ENCODE measurements at places on chromosomes 3 and 15.

DNA sequence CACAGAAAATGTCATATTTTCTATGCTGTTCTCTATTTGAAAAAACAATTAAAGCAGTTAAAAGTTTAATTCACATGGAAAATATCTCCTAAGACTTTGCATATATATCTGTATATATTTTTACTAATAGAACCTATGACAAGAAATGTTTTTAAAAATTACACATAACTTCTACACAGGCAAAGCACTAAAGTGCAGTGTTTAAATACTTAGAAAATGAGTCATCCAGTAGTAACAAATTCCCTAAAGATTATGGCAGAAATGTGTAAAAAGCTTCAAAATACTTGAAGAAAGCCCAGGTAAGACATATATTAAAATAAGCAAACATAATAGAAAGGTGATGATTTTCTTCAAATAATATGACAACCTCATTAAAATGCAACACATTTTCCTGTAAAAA lies 236.6 kb downstream of the TBC1D5 start:
- DNase-seq: no peak

GRCh38 chr15:73748730-73749129 lies 4.4 kb downstream of the INSYN1 start:
- no peak for DNase-seq

DNA sequence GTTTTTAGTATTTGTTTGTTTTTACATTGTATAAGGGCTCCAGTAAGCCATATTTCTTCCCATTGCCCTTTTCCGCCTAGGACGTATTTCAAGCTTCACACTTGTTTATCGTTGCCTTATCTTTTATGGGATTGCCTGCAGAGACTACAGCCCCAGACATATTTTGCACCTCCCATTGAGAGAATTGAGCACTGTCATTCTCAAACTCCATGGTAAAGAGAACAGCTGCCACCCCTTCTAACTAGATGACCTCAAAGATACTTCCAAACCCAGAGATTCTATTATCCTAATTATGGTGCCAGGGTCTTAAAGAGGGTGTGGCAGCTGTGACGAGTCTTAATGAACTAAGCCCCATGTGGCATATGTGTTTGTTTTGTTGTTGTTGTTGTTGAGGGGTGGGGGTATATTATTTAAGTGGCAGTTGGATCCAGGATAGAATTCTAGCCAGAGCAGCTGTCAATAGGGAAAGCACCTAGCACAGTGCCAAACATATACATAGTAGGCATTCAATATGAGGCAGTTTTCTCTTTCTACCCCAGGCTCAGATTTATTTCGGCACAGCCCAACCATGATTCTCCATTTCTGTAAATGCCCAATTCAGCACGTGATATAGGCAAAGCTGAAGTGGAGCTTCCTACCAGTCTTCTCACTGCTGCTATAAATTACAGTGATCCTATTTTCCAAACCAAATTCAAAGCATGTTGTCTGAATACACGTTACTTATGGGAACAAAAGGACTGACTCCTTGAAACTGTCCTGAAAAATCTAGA lies 932 bp upstream of the TP53BP1 start:
- peak; percentile 53 for DNase-seq

DNA sequence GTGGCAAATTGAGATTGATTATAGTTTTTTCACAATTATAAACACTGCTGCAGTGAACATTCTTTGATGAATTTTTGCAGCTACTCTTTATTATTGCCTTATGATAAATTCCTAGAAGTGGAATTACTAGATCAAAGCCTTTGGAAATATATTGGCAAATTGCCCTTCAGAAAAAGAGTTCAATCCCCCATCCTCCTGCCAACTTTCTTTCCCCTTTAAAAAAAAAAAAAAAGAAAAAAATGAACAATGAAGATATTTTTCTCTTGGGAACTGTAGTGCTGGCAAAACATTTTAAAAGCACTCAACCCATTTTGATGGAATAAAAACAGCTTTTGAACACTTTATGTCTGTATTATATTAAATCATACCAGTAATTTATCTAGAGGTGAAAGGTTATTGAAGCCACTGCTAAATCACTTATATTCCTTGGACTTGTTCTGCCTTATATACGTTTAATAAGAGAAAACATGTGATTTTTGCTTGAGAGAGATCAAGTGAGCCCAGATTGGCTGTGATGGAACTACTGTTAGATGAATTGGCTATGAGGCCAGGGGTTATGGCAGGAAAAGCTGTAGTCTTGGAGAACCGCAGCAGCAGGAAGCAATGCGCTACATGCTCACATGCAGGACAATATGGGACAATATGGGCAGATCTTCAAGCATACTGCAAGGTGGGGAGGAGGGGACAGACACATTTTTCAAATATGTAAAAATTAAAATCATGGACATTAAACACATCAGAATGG lies 212.8 kb upstream of the C2CD4B start:
- DNase-seq: no peak

- peak; percentile 46 for DNase-seq
Observed at GRCh38 chr15:59437817-59438624, at the start of gene FAM81A. FAM81A (plus strand) TSS chr15:59438186; CDS start chr15:59458627, 20,441 bp downstream.

DNA sequence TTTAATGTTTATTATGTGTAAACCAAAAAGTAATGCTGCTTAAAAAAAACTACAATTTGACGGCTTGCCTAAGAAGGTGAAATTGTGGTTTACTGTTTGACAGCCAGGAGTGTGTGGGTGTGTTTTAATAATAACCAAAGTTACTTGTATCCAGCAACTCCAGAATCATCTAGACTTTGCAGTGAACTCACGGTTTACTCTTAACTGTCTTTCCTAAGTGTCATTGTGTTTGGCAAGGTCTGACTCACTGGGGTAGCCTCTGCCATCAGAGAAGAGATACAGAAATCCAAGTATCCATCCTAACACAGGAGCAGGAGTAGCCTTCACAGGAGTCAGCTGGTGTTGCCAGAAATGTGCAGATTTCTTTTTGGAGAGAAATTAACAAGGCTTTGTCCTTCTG lies 151.1 kb downstream of the CTNNB1 start:
- no peak for DNase-seq

- DNase-seq: no peak
Observed at GRCh38 chr15:89777782-89778380, 1.7 kb downstream of the MESP2 start.

DNA sequence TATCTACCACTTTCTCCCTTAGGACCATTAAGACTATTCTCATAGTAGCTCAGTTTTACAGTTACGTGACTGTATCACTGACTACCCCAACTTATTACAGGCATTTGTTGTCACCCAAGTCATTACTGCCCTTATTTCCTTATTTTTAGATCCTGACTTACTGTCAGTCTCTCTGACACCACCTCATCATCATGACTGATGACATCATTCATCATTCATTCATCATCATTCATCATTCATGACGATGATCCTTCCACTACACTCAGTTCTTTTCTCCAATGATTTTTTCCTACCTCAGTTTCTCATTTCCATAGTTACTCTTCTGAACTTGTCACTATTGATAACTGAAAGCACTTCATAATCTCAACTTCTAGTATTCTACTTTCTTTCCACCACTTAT lies 83.8 kb downstream of the ADAM10 start:
- DNase-seq: no peak

- no peak for DNase-seq
Observed at GRCh38 chr3:197353867-197354567, 55.6 kb upstream of the DLG1 start.

GRCh38 chr3:31288641-31289100 lies 244.1 kb upstream of the STT3B start:
- DNase-seq: no peak

- DNase-seq: no peak
Observed at GRCh38 chr15:36347272-36347858, 232.1 kb upstream of the CDIN1 start.

- DNase-seq: no peak
Observed at GRCh38 chr3:134618478-134619300, 32.1 kb downstream of the KY start.

- DNase-seq: no peak
Observed at GRCh38 chr3:50926868-50927267, 252.1 kb downstream of the DOCK3 start.

- DNase-seq: no peak
Observed at GRCh38 chr3:32831791-32832190, 14.0 kb downstream of the TRIM71 start.

- DNase-seq: no peak
Observed at GRCh38 chr15:101162701-101163483, 89.0 kb downstream of the CHSY1 start.

GRCh38 chr15:33191591-33191990 lies 2.9 kb downstream of the FMN1 start:
- no peak for DNase-seq

DNA sequence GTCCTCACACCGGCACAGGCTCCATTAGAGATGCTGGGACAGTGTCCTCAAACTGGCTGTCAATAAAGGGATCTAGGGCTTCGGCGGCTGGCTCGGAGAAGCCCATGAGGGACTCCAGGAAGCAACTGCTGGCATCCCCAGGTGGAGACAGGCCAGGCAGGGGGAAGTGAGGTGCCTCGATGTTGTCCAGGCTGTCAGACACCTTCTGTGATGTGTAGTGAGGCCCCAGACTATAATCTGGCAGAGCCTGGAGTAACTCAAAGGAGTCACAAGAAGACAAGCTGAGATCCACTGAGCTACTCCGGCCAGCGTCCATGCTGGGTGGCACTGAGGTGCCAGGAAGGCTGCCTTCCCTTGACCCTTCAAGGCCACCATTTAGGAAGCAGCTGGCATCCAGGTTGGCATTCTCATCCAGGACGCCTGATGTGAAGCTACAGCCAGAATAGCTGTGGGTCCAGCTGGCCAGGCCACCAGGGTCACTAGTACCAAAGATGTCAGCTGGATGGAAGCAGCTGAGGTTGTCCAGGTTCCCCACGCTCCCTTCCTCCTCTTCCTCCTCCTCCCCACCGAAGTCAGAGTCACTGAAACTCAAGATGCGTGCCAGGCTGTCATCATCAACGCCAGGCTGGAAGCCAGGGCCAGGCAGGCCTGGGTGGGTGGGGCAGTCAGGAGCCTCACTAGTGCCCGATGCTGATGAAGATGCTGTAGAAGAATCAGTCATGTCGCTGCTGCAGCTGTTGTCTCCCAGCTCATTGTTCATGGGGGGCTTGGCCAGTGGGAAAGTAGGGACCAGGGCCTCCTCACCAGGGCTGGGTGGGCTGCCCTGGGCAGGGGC lies 10.1 kb downstream of the CSRNP1 start:
- no peak for DNase-seq

DNA sequence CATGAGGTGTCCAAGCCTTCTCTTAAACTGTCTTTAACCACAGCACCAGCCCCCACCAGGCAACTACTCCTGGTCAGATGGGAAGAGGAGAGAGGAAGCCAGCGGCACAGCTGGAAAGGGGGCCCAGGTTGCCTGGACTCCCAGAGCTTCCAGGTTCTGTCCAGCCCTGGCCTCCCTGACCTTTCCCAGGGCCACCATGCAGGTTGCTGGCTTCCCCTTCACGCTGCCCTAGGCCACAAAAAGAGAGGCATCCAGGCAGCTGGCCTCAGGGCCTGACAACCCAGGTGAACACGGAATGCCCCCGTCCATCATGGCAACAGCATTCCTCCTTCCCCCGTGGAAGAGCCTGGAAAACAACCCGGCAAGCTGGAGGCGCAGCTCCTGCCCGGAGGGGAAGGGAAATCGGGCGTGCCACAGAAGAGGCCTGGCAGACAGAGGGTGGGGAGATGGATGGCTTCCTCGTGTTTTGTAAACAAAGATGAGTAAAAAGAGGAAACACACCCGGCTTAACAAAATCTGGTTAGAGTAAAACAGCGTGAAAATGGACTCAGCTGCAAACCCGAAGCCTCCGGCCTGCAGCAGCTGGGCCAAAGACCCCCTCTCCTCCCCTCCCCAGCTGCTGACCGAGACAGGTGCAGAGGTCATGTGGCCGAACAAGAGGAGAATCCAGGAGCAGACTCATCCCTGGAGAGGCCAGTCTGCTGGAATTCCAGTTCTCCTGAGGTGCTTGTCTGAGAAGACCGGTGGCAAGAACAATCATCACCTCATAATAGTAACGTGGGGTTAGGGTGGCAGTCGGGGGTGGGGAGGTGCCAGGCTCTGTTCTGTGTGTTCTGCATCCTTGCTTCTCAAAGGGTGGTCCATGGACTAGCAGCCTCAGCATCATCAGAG lies 15.5 kb downstream of the BMF start:
- DNase-seq: no peak

DNA sequence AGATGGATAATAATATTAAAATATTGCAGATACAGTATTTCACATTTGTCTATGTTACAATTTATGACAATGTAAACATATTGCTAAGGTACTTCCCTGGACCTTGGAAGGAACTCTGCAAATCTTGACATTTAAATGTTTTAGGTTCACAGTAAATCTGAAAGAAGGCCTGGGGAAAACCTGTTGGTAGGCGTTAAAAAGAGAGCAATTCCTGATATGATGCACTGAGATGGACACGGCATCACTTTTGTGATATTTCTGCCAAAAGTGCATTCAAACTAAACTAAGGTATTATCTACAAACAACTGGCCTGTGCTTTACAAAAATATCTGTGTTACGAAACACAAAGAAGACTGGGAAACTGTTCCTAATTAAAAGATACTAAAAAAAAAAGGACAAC lies 6.1 kb upstream of the TP63 start:
- no peak for DNase-seq

DNA sequence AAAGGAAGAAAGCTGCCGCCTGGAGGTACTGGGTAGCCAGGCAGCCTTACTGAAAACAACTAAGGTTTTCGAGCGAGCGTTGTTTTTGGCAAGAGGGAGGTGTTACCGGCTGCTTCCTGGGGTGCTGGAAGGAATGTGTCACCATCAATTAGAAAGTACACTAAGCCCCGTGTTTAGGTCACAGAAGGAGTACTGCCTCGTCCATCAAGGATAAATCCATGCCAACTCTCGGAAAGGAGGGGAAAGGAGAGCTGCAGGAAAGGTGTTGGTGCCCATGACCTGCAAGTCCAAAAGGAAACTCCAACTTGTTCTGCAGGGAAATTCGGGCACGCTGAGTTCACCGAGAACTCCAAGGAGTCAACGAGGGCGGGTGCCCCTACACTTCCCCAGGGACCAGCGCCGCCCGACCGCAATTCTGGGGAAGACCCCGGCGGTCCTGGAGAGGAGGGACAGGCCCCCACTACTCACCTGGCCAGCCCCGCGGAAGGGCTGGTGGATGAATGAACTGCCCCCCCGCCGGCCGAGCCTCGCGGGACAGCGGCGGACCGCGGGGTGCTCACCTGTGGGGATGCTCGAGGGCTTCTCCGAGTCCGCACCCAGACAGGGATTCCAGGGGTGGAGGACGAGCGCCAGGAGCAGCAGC lies 542 bp downstream of the PLOD2 start:
- DNase-seq: peak; percentile 16

DNA sequence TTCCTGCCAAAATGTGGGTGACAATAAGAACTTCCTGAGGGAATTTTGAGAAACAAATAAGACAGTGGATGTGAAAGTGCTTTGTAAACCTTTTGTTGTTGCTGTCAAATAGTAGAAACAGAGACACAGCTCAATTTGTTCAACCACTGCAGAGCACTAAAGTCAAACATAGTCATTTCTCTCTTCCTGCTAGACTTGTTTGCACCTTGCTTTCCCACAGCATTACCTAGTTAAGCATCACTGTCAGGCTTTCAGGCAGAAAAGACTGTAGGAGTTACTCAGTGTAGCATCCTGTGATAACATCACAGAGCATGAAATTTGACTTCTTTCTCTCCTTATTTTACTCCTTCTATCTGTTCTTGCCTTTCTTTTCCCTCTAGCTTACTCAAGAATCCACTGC lies 27.1 kb downstream of the SLC12A1 start:
- no peak for DNase-seq

- DNase-seq: no peak
Observed at GRCh38 chr15:64800476-64800875, 25.0 kb downstream of the PIF1 start.

GRCh38 chr3:167032267-167032876 lies 347.7 kb downstream of the ZBBX start:
- peak; percentile 7 for DNase-seq

- no peak for DNase-seq
Observed at GRCh38 chr15:39226169-39226937, 354.5 kb upstream of the THBS1 start.

All from erythroblast (primary cell).